NCI-H510A (cell line): ENCODE measurements at places on chromosomes 5 and 9.

GRCh38 chr5:119217183-119217582 lies 138.6 kb upstream of the TNFAIP8 start:
- no peak for DNase-seq

DNA sequence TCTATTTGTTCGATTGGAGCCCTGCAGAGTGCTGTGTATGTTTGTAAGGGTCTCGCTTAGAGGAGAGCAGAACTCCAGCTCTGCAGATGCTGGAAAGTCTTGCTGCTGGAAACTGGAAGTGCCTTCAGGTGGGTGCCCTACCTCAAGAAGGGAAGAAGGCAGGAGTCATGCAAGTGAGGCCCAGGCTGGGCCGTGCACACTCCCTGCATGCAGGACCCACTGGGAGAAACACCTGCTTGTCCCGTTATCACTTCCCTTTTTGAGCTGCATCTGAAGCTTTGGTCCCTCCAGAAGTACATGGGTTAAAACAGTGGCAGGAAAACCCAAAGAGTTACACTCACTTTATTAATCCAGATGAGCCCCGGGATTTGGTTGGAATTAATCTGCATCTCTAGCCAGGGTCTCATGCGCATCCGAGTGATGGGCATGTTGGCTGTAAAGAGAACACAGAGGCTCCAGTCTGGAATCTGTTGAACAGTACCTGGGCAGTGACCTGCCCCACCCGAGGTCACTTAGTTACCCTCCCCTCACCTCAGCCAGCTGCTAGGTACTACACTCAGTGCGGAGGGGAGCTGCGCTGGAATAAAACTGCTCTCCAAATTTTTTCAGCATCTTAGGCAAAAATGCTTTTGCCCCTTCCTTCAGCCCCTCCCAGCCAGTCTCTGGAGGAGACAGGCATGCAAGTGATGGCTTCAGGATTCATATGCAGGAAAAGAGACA lies 1.4 kb downstream of the IRF1 start:
- no peak for DNase-seq

- DNase-seq = no peak
Observed at GRCh38 chr5:175821790-175822211, 49.6 kb upstream of the CPLX2 start.

DNA sequence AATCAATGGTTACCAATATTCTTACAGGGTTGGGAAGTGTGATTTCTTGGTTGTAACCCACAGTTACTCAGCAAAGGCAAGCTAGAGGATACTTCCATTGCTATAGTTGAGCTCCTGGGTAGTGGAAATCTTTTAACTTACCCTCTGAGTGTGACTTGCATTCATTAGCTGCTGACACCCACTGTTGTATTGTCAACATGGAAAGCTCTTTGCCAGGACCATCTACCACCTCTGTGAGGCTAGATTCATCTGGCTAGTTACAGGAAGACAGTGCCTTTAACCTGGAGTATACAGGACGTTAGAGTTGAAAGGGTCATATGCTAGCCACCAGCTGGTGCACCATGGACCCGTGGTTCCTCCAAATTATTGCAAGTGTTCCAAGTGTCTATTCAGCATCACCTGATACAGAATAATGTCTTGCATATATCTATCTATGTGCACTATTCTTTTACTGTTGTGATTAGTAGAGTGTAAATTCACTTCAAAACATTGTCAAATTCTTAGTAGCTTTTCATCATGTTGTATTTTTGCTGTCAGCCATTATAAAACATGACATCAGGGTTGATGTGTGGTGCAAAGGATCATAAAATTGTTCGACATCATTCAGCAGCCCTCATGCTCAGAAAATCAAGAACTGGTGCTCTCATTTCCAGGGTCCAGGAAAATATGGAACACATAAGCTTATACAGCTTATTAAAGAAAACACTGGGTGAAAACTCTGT lies 239.0 kb downstream of the PJA2 start:
- DNase-seq = no peak

DNA sequence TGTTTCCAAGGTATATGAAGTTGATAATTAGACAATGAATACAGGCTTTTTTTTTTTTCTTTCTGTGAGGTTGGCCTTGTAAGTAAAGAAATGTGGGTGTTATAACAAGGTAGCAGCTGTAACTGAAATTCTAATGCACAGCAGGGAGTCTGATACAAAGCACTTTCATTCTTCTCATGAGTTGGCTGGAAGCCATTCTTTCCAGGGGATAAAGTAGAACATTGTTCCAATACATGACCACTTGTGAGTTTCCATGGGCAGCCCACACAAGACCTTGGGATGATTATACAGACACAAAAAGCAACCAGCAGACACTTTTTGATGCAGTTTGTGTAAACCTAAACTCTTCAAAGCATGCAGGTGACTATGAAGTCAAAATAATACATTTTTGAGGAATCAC lies 1785.9 kb upstream of the WWC1 start:
- DNase-seq = no peak

DNA sequence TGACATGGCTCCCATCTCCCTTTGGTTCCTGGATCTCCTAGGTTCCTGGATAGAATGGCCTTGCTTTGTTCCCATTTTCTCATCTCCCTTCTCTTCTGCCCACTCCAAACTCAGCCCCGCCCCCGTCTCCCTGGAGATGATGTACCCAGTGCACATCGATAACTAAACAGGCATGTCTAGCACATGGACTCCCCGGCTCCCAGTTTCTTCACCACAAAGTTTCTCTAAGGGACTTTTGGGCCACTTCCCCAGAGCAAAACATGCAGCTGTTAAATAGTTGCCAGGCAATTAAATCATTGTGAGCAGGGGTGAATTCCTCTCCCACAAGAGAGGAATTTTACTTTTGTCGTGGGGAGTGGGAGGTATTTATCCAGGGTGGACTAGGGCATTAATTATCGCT lies 259.0 kb downstream of the GADD45G start:
- DNase-seq = peak; percentile 46

DNA sequence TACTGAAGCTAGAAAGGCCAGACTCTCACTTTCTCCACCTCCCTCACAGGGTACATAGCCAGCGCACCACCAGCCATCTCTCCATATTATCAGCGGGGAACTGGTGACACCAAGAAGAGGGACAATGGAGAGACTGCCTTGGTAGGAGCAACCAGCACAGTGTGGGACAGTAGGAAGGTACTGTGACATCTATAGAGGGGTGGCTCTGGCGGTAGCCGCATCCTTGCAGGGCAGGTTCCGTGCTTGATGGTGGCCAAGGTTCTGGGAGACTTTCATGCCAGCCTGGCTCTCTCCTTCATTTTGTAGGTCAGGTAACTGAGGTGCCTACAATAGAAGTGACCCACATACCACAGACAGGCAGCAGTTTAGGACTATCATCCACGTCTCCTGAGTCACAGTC lies 65.5 kb upstream of the SMIM23 start:
- no peak for DNase-seq

DNA sequence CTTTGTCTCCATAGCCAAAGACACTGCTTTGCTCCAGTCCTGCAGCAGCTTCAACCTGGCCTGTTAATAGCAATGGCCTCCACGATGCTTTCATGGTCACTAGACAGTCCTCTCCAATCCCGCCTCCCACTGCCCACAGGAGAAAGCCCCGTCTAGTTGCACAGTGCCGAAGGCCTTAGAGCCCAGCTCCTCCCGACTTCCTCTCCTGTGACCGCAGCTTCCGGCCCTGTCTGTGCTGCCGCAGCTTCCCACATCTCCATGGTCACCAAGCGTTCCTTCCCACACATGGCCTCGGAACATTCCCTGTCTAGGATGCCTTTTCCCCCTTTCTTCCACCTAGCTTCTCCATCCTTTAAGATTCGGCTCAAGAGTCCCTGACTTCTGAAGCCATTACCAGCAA lies 23.4 kb downstream of the PCA3 start:
- DNase-seq = no peak

DNA sequence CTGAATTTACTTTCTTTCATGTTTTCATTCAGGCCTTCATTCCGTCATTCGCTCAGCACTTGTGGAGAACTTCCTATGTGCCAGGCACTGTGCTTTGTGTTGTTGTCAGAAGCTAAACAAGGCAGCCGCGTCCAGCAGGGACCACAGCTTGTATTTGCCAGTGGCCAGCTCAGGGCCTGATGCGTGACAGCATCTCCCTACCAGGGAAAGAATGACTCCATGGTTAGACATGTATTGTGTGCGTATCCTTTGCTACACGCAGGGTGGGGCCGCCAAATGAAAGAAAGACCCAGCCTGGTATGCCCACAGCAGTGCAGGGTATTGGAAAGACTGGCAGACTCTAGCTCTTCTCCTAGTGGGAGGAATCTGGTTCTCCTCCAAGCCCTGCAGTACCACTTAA lies 4.7 kb upstream of the COL27A1 start:
- no peak for DNase-seq

- no peak for DNase-seq
Observed at GRCh38 chr5:159047086-159047485, 52.6 kb downstream of the EBF1 start.

DNA sequence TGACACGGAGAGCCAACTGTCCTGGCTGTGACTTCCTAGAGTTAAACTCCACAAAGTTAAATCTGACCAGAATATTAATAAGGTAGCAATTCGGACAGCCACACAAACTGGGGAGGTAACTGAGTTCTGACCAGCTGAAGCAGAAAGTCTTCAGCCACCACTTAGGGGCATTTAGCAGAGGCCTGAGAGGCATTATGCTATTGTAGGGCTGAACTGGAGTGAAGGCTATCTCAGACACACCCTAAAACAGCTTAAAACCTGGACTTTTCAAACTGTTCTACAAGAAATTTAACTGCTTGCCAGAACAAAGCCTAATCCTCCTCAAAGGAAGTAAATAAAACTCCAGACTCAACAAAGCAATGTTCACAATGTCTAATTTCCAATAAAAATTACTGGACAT lies 32.4 kb downstream of the RANBP6 start:
- DNase-seq = no peak

DNA sequence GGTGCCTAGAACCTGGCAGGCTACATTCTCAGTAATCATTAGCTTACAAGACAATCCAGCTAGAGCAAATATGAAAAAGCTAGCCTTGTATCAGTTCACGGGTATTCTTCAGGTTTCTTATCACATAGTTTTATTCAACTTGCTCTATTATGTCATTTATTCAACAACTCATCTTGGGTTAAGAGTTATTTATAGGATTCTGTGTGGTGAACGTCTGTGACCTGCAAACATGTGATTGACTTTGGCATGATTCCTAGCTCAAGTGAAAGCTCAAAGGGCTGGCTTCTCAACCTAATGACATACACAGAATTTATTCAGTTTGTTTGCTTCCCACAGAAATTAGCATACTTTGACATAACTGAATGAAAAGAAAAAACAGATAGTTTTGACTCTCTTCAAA lies 173.1 kb downstream of the PLPPR1 start:
- no peak for DNase-seq

DNA sequence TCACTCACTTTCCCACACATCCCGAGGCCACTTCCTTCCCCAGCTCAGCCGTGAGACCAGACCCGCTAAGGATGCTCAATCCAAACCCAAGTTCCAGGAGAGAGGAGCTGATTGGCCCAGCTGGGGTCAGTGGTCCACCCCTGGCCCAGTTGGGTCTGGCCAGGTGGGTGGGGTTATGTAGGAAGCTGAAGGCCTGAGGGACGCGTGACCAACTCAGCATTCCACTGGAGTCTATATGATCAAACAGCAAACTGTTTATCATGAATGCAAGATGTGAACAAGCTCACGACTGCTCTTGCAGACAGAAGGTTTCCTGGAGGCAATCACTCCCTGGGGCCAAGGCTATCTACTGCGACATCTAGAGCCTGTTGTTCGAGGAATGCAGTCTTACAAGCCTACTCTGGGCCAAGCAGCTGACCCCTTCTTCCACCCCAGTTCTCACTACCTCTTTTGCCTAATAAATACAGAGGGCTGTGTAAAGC lies 4.9 kb upstream of the RAPGEF1 start:
- DNase-seq = no peak

GRCh38 chr9:19378164-19378563 lies 1.9 kb downstream of the RPS6 start:
- DNase-seq = no peak

GRCh38 chr5:108637134-108637533 lies 110.6 kb upstream of the FER start:
- DNase-seq = no peak

DNA sequence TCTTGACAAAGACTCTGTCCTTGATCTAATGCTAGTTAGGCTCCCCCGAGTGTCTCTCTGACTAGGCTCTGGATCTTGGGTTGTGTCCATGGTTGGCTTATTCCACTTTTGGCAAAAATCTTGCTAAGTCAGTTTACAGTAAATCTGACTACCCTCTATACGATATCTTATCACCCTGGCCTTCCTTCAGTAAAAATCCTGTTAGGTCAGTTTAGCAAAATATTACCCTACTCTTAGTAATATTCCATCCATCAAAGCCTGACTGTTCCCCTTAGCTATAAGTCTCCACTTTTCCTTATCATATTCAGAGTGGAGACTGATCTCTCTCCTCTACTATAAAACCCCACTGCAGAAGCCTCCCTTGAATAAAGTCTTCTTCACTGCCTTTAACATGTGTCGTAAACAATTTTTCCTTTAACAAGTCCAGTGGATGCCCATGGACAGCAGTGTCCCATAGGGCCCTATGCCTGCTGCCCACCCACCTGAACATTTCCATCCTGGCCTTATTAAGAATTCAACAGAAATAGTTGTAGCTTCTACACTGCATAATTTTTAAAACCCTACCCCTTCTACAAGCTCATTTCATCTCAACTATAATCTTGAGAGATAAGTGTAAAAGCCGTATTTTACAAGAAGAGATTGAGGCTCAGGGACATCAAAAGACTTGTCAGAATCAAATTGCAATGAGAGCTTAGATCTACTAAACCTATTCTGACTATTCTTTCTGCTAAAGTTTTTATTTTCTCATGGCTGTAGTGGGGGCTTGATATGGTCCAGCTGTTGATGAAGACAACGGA lies 22.3 kb downstream of the MINAR2 start:
- no peak for DNase-seq

DNA sequence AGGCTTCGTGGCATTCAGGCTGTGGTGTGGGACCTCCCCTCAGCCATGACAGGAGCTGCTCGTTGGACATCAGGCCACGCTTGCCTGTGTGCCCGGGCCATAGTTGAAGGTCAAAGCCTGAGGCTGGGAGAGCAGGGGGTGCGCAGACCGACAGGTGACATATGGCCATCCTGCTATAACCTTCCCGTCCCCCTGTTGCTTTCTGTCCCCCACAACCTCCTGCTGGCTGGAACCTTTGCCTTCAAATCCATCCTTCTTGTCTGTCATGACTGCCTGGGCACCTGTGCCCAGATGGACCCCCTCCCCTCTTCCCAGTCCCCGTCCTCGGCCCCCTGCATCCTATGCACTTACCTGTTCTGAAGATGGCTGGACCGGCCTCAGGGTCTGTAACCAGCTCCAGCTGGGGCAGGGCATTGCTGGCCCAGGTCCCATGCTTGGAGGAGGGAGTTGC lies 83.2 kb downstream of the WNK2 start:
- DNase-seq = no peak

DNA sequence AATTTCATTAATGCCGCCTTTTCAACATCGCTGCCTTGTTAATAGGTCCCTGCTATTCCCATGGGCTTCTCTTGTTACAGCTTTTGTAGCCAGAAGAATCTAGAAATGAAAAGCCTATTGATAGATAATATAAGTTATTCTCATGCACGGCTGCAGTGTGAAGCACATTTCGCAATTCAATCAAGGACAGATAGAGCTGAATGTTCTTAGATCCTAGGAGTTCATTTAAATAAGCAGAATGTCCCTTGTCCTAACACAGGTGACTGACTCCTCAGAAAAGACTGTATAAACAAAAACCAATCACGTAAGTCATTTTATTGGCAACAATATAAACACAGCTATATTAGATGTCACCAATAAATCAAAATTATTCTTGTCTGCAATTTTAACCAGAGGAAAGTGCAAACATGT lies 9.4 kb downstream of the GLIS3 start:
- DNase-seq = no peak
